Left cardiac atrium (tissue), 4 donors: ENCODE measurements at places on chromosomes 4 and X. TPM values are rescaled to one million over a fixed set of nuclear protein-coding genes. Genes with fewer than 3 reads are reported as not detected.

TBCK gene
- 22.8 TPM for total RNA-seq

STPG2 gene
- 0.12 TPM for total RNA-seq

CYLC1 gene
- total RNA-seq = not detected

UGDH gene
- total RNA-seq = 40.6 TPM

CHM gene
- total RNA-seq = 17.5 TPM
